ENCODE measurements at places on chromosomes 4 and X.
A peak's percentile ranks its signal among the peaks of the same experiment; 100 is the strongest.

- no peak for DNase-seq
Observed at GRCh38 chr4:118058955-118059354, 24.7 kb downstream of the NDST3 start.

DNA sequence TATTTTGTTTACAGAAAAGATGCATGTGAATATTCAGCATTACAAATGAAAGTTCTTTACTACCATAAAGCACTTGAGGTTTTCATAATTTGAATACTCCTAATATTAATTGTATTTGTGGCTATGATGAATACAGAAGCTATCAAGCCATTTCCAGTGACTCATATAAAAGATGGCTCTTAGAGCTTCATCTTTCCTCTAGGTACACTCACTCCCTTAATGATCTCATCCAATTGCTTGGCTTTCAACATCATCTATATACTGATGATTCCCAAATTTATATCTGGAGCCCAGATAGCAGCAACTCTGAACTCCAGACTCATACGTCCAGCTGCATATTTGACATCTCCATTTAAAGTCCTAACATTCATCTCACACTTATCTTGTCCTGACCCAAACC, 183.4 kb upstream of the FAM241A start:
- DNase-seq, result peak; percentile 19

DNA sequence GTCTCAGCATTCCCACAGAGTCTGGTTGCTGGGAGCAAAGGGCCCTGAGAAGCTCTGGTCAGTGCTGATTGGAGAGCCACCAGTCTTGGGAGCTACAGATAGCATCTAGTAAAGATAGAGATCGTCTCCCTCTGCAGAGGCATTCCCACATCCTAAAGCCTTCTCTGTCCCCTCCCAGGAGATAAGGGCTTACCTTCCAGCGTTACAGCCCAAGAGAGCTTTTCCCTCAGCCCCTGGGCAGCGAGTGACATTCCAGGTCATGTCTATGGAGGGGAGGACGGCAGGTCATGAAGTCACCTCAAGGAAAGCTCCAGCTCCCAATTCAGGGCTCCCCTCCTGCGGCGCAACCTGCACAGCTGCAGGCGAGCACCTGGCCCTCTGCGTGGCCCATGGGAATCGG, 29.9 kb downstream of the CLDN34 start:
- DNase-seq, result no peak

DNA sequence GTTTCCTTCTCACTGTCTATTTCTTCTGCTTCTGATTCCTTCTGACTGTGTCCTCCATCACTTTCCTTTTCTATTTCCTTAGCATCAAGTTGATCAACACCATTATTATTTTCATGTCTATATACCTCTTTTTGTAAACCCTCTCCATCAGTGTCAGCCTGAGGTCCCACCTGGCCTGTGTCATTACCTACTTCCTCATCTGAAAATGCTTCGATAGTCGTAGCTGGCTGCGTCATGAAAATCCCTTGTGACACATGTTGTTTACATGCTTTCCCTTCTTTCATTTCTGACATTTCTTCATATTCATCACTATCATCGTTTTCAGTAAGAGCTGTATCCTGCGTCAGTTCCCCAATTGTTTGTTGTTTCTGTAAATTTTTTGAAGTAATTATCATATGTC, 39.6 kb downstream of the RPGR start:
- no peak for DNase-seq

- peak; percentile 98 for DNase-seq
Observed at GRCh38 chr4:176769514-176769913, 23.2 kb downstream of the VEGFC start.

- DNase-seq, result no peak
Observed at GRCh38 chr4:107404591-107405300, 315.3 kb downstream of the PAPSS1 start.

DNA sequence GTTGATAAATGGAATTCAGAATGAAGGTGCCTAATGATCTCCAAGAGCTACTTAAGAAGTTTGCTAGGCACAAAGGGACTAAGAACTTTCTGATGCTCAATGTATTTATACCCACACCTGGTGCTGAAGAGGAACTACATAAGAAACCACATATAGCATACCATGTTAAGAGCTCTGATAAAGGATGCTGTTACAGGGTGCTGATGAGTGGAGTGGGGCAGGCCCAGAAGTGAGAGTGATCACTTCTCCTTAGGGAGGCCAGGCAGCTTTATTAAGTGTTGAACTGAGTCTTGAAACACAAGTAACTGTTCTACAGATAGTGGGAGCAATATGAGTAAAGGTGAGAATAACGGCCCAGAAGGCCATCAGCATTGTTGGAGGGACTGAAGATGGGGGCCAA, 68.3 kb upstream of the CHRDL1 start:
- DNase-seq, result no peak

DNA sequence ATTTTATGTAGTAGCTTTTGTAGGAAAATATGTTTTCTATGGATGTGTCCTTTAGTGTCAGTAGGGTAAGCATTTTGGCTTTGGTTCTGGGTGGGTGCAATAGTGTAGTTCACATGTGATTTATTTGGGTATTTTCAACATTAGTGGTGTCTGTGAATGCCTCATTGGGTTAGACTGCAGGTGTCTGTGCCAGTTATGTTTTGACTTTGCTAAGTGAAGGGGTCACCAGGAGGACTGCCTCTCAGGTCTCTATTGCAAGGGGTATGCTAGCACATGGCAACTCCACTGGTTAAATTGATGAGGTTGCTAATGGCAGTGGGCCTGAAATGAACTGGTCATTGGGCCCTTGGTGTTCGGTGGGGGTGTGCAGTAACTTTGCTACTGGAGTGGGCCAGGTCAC, 467.1 kb downstream of the NAF1 start:
- no peak for DNase-seq

GRCh38 chr4:1523907-1524636, 117.8 kb upstream of the NKX1-1 start:
- no peak for DNase-seq

DNA sequence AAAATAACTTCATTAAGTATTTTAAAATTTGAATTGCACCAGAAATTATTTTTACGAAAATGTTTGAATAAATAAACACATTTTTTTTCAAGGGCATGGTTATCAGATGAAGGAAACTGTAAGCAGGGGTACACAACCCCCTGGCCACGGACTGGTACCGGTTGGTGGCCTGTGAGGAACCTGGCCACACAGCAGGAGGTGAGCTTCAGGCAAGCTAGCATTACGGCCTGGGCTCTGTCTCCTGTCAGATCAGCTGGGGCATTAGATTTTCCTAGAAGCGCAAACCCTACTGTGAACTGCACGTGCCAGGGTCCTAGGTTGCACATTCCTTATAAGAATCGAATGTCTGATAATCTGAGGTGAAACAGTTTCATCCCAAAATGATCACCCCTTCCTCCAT, 1499.7 kb upstream of the AGA start:
- no peak for DNase-seq

DNA sequence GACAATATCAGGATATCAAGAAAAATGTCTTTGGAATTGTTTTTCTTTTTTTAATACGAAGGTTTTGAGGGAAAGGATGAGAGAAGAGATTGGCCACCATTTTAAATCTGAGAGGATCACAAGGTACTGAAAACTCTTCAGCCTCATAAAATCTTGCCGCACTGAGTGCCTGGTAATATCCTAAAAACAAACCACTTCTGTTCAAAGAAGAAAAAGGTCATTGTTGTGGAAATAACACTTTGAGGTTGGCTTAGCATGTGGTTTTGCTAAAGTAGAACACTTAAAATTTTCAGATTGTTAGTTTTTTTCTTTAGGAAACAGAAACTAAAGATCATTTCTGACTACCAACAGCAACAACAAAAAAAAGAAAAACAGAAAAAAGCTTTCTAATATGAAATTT, 1.0 kb upstream of the CLDN22 start:
- no peak for DNase-seq

DNA sequence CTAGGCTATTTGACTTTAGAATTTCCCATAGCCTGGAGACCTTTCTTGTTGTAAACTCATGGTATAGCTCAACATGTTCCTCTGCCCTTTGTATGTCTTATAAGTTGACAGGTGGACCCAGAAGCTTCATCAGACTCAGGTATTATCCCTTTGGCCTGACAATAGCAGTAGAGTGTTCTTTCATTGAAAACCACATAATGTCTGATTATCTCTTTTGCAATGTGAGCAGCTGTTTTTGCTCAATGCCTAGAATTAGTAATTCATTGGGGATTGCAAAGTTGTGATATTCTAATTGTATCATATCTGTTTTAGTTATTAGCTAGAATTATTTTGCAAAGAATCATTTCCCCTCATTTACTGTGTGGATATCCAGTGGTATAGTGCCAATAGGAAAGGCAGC, 27.5 kb downstream of the TBC1D19 start:
- no peak for DNase-seq

- no peak for DNase-seq
Observed at GRCh38 chr4:107509615-107510014, 210.4 kb downstream of the PAPSS1 start.

GRCh38 chr4:74005528-74005927, 7.1 kb upstream of the CXCL5 start:
- DNase-seq, result no peak

GRCh38 chr4:100540131-100540530, 22.3 kb upstream of the EMCN start:
- no peak for DNase-seq

GRCh38 chrX:73239242-73239641, 24.6 kb upstream of the NAP1L2 start:
- DNase-seq, result no peak

DNA sequence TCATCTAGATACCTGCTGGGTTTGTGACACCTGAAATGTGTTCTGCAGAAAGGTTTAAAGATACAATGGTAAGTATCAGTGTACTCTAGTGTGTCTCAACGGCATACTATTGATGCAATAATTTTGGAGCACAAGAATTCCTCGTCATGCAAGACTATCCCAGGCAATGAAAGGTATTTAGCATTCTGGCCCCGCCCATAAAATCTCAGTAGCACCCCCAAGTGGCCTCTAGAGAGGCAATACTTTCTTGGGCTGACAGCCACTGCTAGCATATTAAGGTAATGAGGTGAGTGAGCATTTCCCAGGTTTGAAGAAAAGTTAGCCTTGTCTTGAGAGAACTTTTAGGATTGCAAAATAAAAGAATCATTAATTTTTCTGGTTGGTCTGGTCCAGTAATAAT, 24.0 kb downstream of the TAB3 start:
- DNase-seq, result no peak

GRCh38 chrX:47560934-47561658, at the start of gene ARAF:
Gene ARAF, plus strand, starts transcription at chrX:47561205. Its CDS starts 1,763 bp downstream, at chrX:47562968.
- DNase-seq, result peak; percentile 98

DNA sequence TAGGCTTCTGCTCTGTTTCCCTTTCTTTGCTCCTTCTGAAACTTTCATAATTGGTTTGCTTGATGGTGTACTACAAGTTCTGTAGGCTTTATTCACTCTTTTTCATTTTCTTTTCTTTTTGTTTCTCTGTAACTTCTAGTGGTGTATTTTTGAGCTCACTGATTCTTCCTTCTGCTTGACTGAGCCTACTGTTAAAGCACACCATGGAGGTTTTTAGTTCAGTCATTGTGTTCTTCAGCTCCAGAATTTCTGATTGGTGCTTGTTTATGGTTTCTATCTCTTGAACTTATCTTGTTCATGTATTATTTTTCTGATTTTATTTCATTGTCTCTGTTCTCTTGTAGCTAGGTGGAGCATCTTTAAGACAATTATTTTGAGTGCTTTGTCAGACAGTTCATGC, 33.4 kb upstream of the C4orf54 start:
- DNase-seq, result no peak

DNA sequence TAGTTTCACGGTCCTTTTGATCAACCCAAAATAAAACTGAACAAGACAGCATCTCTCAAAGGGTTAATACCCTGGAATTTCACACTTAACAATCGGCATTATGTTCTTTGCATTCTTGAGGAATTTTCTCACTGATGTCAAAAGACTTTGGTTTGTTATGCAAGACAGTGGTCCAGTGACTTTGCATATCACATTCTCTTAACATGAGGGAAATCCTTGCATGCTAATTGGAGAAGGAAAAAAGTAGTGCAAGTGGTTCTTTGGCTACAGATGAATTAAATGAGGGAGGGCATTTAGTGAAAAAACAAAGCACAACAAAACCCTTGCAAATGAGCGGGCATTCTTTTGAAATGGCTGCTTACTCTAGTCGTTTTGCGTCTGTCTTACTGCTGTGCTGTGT, 105.1 kb upstream of the LIMCH1 start:
- DNase-seq, result peak; percentile 94

GRCh38 chr4:7238300-7238960, 46.1 kb downstream of the SORCS2 start:
- DNase-seq, result no peak

DNA sequence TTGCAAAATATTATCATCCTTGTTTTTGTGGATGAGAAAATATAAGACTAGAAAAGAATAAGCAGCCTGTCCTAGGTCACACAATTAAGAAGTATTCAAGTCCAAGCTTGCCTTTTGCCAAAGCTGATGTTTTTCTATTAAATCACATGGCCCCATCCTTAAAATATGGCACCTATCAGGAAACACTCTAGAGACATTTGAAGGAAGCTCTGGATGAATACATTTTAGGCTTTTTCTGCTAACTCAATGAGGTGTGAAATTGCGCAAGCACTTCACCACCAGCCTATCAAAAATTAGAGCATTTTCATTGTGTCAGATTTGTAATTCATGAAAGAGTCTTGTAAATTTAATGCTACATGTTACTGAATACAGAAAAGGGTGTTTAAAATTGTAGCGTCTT, 251.1 kb upstream of the MAD2L1 start:
- no peak for DNase-seq

- no peak for DNase-seq
Observed at GRCh38 chr4:169802873-169803272, 45.1 kb upstream of the HPF1 start.

GRCh38 chr4:72112514-72113156, 80.8 kb downstream of the NPFFR2 start:
- peak; percentile 82 for DNase-seq

GRCh38 chrX:115898382-115899001, 272.1 kb upstream of the AGTR2 start:
- DNase-seq, result no peak

DNA sequence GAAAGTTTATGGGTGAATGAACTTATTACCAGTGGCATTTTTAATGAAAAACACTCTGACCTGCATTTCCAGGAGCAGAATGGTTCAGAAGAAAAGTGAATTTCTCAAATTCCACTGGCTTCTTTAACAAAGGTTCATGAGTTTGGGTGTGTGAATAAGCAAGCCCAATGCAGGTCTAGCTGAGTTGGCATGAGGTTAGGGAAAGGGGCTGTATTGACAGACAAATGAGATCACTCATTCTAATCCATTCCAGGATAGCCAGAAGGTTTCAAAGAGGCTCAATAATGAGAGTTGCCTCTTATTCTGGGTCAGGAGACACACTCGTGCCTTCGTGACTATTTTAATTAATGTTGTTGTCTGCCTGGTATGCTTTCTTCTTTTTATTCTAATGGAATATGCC, 43.7 kb upstream of the NPY2R start:
- DNase-seq, result no peak

- no peak for DNase-seq
Observed at GRCh38 chr4:79907001-79907400, 166.0 kb downstream of the ANTXR2 start.

Data from astrocyte (in vitro differentiated cells and primary cell).